ENCODE measurements at places on chromosomes 7 and 10.

DNA sequence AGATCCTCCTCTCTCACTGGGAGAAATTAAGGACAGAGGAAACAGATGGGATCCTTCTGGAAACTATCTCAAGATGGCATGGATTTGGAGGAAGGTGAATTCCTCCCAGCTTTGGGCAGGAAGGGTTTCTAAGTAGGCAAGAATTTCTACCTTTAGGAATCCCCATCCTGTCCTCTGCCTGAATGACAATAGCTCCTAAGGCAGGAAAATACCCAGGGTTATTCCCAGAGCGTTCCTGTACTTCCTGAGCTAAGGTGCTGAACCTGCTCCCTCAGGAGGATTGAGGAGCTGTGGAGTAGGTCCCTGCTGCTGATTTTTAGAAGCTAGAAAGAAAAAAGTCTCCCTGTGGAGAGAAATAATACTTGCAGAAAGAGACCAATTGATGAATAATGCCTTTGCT is 568 bp downstream of the MGAM2 start:
- DNase-seq, result no peak

- peak; percentile 24 for DNase-seq
These were observed 49.5 kb downstream of the NEURL1 start for GRCh38 chr10:103542764-103543616.

DNA sequence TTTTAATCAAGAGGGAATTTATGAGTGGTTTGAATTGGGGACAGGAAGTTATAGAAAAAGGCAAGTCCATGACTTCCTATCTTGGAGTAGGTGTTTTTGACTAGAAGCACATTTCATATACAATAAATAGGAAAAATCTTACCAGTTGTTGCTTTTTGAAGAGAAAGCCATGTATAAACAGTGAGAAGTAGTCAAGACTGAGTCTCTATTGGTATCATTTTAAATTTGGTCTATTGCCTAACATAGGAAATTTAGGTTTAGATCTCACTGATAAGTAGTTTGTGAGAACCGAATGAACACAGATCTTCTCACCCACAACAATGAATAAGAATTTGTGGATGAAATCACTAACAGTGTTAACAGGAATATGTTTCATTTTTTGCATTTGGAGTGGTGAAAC is 387.2 kb downstream of the BBS9 start:
- DNase-seq, result no peak

DNA sequence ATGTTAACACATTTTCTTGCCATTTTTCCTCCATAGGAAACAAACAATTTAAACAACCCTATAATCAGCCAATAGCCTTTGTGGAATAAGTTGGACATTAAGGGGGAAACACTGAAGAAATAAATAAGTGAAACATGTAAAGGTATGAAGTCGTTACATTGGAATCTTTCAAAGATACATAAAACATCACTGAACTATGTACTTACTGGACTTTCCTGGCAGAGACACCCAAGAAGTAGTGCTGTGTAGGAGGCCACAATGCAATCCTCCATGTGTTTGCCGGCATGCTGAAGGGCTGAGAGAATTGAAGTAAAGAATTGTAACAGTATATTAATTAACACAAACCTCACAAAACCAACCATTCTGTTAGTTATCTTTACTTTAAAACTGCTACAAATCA is 76.5 kb upstream of the GRID1 start:
- no peak for DNase-seq

GRCh38 chr10:119517235-119518141 is 25.0 kb downstream of the RGS10 start:
- DNase-seq, result peak; percentile 62

DNA sequence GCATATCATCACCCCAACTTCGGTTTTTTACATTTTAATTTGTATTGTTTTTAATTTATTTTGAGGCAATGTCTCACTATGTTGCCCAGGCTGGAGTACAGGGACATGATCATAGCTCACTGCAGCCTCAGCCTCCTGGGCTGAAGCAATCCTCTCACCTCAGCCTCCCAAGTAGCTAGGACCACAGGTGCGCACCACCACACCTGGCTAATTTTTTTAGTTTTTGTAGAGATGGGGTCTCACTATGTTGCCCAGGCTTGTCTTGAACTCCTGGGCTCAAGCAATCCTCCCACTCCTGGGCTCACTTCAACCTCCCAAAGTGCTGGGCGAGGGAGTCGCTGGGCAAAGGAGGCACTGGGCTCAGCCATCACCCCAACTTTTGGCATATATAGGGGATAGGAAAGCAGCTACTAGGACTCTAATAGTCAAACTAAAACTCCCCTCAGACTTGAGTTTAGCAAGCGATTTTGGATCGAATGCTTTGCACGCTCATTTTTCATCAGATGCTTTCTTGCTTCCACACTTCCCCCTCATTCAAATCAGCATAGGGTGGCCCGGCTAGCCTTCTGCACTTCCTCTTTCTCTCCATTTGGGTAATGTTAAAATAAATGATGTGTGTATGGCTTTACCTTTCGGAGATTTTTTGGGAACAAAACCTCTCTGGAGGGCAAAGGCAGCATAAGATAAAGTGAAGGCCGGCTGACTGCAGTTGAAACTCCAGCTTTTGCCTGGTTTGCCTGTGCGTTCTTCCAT is 20.8 kb upstream of the NMT2 start:
- no peak for DNase-seq
